ENCODE measurements at places on chromosomes 5 and 9. TPM values are rescaled to one million over a fixed set of nuclear protein-coding genes. Genes with fewer than 3 reads are reported as not detected.

Gene PCDHGA6
- total RNA-seq = 0.22 TPM

Gene YTHDC2
- 6.4 TPM for total RNA-seq

Gene PHF24
- total RNA-seq = 0.09 TPM

Gene TDRD7
- 14.2 TPM for total RNA-seq

Gene BOD1
- total RNA-seq = 68.2 TPM

Gene KCNN2
- 0.20 TPM for total RNA-seq

Gene PCDH12
- total RNA-seq = not detected

Gene PCDHB16
- 0.09 TPM for total RNA-seq

Gene PIP5KL1
- total RNA-seq = 1.1 TPM

Gene CSF1R
- total RNA-seq = 0.31 TPM

Gene GPSM1
- total RNA-seq = 15.9 TPM

Gene SLC6A19
- total RNA-seq = 0.62 TPM

Gene NRARP
- 3.6 TPM for total RNA-seq

Gene CACNA1B
- total RNA-seq = 0.03 TPM

Gene HAPLN1
- not detected for total RNA-seq

Gene CENPK
- 24.6 TPM for total RNA-seq

Gene MACROH2A1
- 191 TPM for total RNA-seq

Gene MAMDC2
- 0.27 TPM for total RNA-seq

Gene SMIM33
- total RNA-seq = not detected

Gene FGF10
- not detected for total RNA-seq

Gene BTNL8
- total RNA-seq = not detected

Gene PLPP6
- 10.9 TPM for total RNA-seq

Gene TMEM252
- total RNA-seq = not detected

Gene MYOZ3
- total RNA-seq = 0.06 TPM

Gene RELL2
- total RNA-seq = 5.2 TPM

Gene CDH10
- 0.05 TPM for total RNA-seq

Gene FSD1L
- total RNA-seq = 3.4 TPM

Gene POLR3G
- total RNA-seq = 15.1 TPM

Gene PLPPR1
- not detected for total RNA-seq

Gene SPINK13
- 0.38 TPM for total RNA-seq

Gene SLC22A5
- total RNA-seq = 56.2 TPM

Gene FOXD4L6
- total RNA-seq = 0.06 TPM

Gene NOXA1
- total RNA-seq = 1.6 TPM

Gene S1PR3
- total RNA-seq = 93.6 TPM

Gene GGTA1
- not detected for total RNA-seq

Gene ADGRD2
- total RNA-seq = 0.03 TPM

Gene MARCOL
- not detected for total RNA-seq

Gene EQTN
- total RNA-seq = not detected

Gene PCDHB12
- not detected for total RNA-seq

Gene SLC36A2
- total RNA-seq = not detected

Gene ZDHHC11B
- total RNA-seq = 1.5 TPM

Gene NOTCH1
- 11.0 TPM for total RNA-seq

Gene SIT1
- not detected for total RNA-seq

Gene MOB3B
- total RNA-seq = 11.9 TPM

Measured in A549 treated with AZD2906 at 1 μM for 4 hours (cell line).